ENCODE measurements at places on chromosomes 3 and 15. TPM values are rescaled to one million over a fixed set of nuclear protein-coding genes. Genes with fewer than 3 reads are reported as not detected.

COL6A6 gene
- 2.1 TPM for total RNA-seq

GPR27 gene
- total RNA-seq: 7.3 TPM

ULK3 gene
- total RNA-seq: 34.1 TPM

RTP4 gene
- total RNA-seq: 0.93 TPM

ANKUB1 gene
- total RNA-seq: not detected

RTP3 gene
- not detected for total RNA-seq

GOLGA8N gene
- total RNA-seq: 10.9 TPM

NCEH1 gene
- total RNA-seq: 58.6 TPM

PIGZ gene
- 3.7 TPM for total RNA-seq

- no peak overlapping the region for H3K27ac ChIP-seq
- DNase-seq: no peak
- peaks cover 17% of the 10 kb centered on the region for H3K4me1 ChIP-seq
These were observed 78.7 kb downstream of the KLF13 start for GRCh38 chr15:31405200-31405920.

DNA sequence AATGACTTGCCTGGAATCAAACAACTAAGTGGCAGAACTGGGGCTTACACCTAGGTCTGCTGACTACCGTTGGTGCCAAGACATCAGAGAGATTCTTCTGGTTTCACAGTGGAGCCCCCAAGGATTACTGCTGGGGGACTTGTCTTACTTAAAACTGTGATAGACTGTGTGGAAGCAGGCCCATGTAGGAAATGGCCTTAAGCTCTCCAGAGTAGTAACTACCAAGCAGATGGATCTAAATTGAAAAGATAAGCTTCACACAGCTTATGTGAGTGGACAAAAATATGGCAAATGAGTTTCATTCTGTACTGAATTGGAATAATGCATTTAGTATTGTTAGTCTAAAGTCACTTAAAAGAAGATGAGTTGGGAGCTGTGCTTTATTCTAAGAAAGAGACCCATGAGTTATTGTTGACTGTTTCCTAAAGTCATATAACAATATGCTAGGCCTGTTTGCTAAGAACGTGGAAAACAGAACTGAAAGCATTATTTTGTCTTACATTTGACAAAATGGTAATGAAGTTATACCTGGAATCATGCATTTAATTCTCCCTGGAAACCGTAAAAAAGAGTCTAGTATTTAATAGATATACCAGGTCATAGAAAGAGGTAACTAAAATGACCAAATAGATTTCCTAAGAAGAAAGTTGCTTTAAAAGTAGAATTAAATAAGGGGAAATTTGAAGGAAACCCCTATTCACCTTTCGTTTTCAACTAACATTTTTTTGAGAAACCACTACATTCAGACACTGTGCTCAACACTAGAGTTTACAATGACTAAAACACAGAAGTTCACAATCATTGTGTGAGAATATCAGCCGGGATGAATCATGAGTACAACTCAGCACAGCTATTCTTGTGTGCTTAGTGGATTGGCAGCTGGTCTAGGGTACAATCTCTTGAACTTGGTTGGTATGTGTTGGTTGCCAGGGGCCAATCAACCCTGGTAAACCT lies 13.0 kb upstream of the MAPK6 start:
- H3K27ac ChIP-seq: peak overlapping the region; percentile 66
- H3K27me3 ChIP-seq: no peaks in the 10 kb centered on the region
- H3K36me3 ChIP-seq: no peaks in the 10 kb centered on the region

DNA sequence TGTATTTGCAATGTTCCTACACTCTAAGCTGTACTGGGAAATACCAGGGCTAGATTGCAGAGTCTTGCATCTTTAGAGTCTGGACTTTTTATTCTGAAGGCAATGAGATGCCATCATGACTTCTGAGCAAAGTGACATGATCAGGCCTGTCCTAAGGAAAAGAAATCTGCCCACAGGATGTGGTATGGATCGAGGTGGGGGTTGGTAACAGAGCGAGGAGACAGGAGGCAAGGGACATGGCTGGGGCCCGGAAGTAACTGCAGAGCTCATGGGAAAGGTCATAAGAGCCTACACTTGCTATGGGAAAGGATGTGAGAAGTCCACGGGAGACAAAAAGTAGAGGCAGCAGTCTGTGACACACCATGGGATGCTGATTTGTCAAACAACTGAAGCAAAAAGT lies 121.5 kb downstream of the OXNAD1 start:
- H3K4me1 ChIP-seq: peaks cover 55% of the 10 kb centered on the region
- H3K4me3 ChIP-seq: no peak overlapping the region
- H3K27me3 ChIP-seq: no peaks in the 10 kb centered on the region
- no peak for DNase-seq

DNA sequence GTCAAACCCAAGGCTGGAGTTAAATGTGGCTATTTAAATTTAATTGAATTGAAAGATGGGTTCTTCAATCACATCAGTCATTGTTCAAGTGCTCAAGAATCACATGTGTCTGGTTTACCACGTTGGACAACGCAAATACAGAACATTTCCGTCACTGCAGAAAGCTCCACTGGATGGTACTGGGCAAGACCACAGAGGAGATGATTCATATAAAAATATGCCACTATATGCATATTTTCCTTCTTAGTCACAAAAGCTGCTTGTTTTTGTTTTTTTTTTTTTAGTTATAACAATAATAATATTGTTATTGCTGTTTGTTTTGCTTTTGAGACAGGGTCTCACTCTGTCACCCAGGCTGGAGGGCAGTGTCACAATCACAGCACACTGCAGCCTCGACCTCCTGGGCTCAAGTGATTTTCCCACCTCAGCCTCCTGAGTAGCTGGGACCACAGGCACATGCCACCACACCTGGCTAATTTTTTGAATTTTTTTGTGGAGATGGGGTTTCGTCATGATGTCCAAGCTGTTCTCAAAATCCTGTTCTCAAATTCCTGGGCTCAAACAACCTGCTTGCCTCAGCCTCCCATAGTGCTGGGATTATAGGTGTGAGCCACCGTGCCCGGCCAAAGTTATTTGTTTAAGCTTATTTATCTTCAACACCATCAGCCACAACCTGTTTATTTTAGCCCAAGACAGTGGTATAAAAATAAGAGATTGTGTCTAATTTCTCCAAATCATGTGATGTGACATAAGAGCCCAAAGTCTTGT lies 19.4 kb downstream of the RTP3 start:
- no peaks in the 10 kb centered on the region for H3K27me3 ChIP-seq
- H3K4me3 ChIP-seq: no peak overlapping the region
- H3K36me3 ChIP-seq: peaks cover 41% of the 10 kb centered on the region
- no peak overlapping the region for H3K27ac ChIP-seq
- DNase-seq: no peak

GRCh38 chr3:57110798-57111197 lies 50.3 kb downstream of the SPATA12 start:
- no peak overlapping the region for H3K27ac ChIP-seq
- H3K4me1 ChIP-seq: peaks cover 7% of the 10 kb centered on the region
- peaks cover 3% of the 10 kb centered on the region for H3K27me3 ChIP-seq
- peaks cover 15% of the 10 kb centered on the region for H3K36me3 ChIP-seq
- no peak for DNase-seq

- H3K36me3 ChIP-seq: peaks cover 89% of the 10 kb centered on the region
- H3K27me3 ChIP-seq: no peaks in the 10 kb centered on the region
- no peak for DNase-seq
- peak overlapping the region; percentile 32 for H3K4me3 ChIP-seq
- no peaks in the 10 kb centered on the region for H3K4me1 ChIP-seq
These were observed 56.9 kb downstream of the LRCH3 start for GRCh38 chr3:197847866-197848401.

- H3K4me1 ChIP-seq: no peaks in the 10 kb centered on the region
- DNase-seq: no peak
- no peaks in the 10 kb centered on the region for H3K36me3 ChIP-seq
- H3K27me3 ChIP-seq: peaks cover 68% of the 10 kb centered on the region
- H3K27ac ChIP-seq: no peak overlapping the region
- no peak overlapping the region for H3K4me3 ChIP-seq
These were observed 123.9 kb downstream of the IL20RB start for GRCh38 chr3:137081711-137082110.

- DNase-seq: no peak
- H3K4me3 ChIP-seq: no peak overlapping the region
- no peaks in the 10 kb centered on the region for H3K36me3 ChIP-seq
- no peak overlapping the region for H3K27ac ChIP-seq
- H3K4me1 ChIP-seq: peaks cover 37% of the 10 kb centered on the region
- H3K27me3 ChIP-seq: no peaks in the 10 kb centered on the region
These were observed 492.6 kb downstream of the LPP start for GRCh38 chr3:188646592-188646991.

GRCh38 chr15:95946241-95946640 lies 384.3 kb upstream of the NR2F2 start:
- H3K4me3 ChIP-seq: no peak overlapping the region
- no peak overlapping the region for H3K27ac ChIP-seq
- H3K36me3 ChIP-seq: no peaks in the 10 kb centered on the region
- H3K4me1 ChIP-seq: no peaks in the 10 kb centered on the region

DNA sequence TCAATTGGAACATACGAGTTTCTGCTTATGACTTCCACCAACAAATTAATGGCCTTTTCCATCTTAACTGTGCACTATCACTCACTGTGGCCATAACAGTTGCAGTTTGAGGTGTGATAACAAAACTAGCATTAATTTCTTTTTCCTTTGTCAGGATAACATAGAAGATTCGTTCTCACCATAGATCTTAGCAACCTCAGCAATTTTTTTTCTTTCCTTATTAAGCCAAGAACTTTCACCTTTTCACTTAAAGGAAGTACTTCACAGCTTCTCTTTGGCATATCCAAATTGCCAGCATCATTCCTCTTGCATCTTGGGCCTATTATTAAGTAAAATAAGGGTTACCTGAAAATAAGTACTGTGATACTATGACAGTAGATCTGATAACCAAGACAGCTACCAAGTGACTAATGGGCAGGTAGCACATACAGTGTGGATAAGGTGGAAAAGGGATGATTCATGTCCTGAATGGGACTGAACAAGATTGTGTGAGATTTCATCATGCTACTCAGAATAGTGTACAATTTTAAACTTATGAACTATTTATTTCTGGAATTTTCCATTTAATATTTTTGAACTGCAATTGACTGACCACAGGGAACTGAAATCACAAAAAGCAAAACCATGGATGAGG lies 46.6 kb downstream of the CEP70 start:
- H3K27ac ChIP-seq: no peak overlapping the region
- no peaks in the 10 kb centered on the region for H3K27me3 ChIP-seq
- no peak for DNase-seq
- H3K4me3 ChIP-seq: no peak overlapping the region
- H3K4me1 ChIP-seq: peaks cover 3% of the 10 kb centered on the region
- peaks cover 74% of the 10 kb centered on the region for H3K36me3 ChIP-seq

DNA sequence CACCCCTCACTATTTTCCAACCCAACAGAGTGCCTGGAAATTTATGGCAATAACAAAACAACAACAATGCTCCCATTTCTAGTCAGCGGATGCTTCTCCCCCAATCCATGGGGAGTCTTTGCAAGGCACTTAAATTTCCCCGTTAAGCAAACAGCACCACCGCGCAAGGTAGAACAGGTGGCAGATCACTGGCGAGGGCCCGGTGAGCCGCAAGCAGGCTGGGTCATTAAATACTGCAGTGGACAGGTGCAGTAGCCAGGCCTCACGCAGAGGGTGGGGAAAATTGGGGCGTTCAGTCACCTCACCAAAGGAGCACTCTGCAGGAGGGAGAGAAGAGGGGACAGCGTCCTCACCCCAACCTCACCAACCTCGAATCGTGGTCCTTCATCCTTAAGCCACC lies 147.5 kb downstream of the NTRK3 start:
- H3K4me1 ChIP-seq: no peaks in the 10 kb centered on the region
- peaks cover 44% of the 10 kb centered on the region for H3K27me3 ChIP-seq
- H3K27ac ChIP-seq: no peak overlapping the region
- no peak overlapping the region for H3K4me3 ChIP-seq
- no peak for DNase-seq
- H3K36me3 ChIP-seq: no peaks in the 10 kb centered on the region

DNA sequence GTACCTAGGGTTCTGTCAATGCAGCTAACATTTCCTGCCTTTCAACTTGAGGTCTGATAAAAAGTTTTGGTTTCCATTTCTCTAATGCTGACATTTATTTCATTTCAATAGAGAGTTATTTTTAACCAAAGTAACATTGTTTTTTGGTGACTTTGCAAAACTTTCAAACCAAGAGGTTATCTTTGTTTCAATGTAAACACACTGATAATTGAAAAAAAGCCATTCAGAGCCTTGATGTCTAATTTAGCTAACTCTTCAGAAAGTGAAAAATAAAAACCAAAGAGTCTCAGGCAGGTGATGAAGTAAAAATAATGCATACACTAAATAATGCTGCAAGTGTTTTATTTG lies 9.6 kb upstream of the TIPARP start:
- H3K27me3 ChIP-seq: no peaks in the 10 kb centered on the region
- H3K4me1 ChIP-seq: peaks cover 7% of the 10 kb centered on the region
- H3K36me3 ChIP-seq: no peaks in the 10 kb centered on the region
- no peak for DNase-seq

- no peak overlapping the region for H3K27ac ChIP-seq
- H3K36me3 ChIP-seq: no peaks in the 10 kb centered on the region
- DNase-seq: no peak
- H3K4me1 ChIP-seq: peaks cover 7% of the 10 kb centered on the region
- H3K27me3 ChIP-seq: no peaks in the 10 kb centered on the region
- no peak overlapping the region for H3K4me3 ChIP-seq
These were observed 135.7 kb downstream of the EBLN2 start for GRCh38 chr3:73197187-73197586.

All from left ventricle myocardium inferior (tissue), 1 donor.